ENCODE measurements at places on chromosomes 2 and 18.

- DNase-seq, result no peak
Measured at GRCh38 chr2:215911301-215912085, 101.9 kb downstream of the MREG start.

DNA sequence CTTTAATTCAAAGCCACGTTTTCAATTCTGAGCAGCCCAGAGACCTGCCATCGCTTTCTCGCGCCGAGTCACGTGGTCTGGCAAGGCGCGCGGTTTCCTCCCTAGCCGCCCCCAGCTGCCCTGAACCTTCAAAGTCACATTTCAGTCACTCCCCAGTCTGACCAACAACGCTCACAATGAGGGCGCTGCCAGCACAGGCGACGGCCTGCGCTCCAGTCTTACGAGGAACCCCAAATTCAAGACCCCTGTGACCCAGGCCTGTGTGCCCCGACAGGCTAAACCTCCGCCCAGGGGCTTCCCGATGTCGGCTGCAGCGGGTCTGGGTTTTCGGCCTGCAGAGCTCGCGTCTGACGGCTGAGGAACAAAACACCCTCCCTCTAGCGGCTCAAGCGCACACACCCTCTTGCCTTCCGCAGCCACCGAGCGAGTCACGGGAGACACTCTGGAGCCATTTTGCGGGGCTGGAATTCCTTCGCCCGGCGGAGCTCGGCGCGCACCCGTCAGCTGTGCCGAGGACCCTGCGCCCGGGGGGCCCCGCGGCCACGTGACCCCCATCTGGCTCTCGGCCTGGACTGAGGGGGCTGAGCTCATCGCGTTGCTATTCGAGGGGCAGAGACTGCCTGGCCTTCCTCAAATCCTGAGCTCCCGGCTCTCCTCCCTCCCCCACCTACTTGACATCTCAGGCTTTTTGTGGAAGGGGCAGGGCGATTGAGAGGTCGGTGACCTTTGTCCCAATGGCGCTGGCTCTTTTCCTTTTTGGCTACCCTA, 69.9 kb upstream of the ITGB6 start:
- DNase-seq, result peak; percentile 38

DNA sequence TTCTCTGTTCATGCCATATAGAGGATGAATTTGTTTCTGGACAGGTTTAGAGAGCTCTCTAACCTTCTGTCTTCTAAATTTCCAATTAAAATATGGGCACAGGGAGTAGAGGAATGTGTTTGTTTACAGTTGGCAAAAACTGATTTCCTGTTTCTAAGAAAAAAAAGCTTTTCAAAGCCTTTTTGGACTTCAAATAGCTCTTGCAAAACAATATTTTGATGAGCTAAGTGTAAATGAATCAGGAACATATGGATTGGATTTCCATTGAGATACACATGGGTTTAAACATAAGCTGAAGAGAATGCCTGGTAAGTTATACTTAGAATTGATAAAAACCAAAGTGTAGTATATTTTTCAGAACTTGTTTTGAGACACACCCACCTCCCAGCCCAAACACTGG, 677.5 kb downstream of the NYAP2 start:
- no peak for DNase-seq

GRCh38 chr18:3794537-3795348, 344.8 kb downstream of the TGIF1 start:
- DNase-seq, result no peak

DNA sequence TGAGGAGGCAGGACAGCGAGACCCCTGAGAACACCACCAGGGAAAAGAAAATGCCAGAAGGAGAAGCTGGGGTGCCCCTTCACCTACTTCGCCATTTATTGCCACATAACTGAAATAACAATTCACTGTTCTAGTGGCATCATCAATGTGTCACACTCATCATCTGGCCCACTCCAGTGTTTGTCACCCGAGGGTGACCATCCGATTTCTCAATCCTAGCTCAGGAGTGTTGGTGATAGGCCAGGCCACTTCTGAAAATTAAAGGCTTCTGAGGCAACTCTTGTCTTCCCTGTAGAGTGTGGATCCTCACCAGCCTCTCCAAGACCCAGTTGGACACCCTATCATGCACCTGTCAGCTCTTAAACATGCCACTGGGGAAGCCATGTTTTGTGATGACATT, 62.9 kb upstream of the BZW1 start:
- no peak for DNase-seq

DNA sequence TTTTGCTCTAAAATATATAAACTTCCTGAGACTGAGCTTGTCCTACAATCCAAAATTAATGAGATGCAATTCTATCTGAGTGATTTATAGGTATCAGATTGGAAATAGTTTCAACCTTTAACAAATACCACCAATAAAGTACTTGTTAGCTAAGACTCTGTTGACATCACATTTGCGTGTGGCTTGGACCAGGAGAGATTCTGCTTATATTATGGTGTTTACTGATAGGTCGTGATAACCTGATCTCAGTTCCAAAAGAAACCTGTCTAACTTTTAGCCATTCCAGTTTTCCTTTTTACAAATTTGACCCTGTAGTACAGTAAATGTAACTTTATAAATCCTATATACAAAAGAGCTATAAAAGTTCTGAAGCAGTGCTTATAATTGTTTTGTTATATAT, 78.4 kb upstream of the ABCA12 start:
- DNase-seq, result no peak

- DNase-seq, result no peak
Measured at GRCh38 chr2:236600892-236601291, 31.3 kb downstream of the ACKR3 start.

GRCh38 chr2:186827862-186828492, 21.0 kb downstream of the ZSWIM2 start:
- no peak for DNase-seq

DNA sequence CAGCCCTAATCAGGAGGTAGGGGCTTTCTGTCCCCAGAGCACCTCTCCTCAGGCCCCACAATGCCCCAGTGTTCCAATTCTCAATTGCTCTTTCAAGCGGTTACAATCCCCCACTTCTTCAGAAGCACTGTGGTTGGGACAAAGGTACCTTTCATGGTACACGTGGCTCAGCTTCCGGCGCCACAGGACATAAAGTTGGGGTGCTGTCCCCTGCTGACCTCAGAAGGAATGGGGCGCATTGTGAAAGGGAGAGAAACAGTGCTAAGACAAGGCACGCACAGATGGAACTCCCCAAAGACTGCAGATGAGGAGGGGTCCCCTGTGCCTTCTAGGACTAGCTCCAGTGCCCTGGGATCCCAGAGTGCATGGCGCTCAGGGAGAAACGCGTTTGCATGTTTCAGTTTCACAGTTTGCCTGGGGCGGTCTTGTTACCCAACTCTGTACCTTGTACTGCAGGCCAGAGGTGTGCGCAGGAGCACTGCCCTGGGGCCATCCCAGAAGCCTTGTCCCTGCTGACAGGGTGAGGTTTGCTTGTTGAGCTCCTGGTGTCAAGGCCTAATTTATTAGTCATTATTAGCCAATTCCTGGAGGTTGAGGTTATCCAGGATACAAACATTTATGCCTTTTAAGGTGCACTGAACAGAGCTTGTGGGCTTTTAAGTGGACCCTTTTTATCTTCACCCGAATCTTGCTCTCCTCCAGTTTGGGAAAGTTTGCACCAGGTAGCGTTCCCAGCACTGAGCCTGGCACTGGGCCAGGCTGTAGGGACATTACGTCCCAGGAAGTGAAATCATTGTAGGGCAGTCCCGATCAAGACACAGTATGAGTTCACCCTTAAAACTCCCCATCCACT, 7.6 kb downstream of the CNDP1 start:
- no peak for DNase-seq

- no peak for DNase-seq
Measured at GRCh38 chr2:181234487-181234891, 222.7 kb upstream of the ITGA4 start.

DNA sequence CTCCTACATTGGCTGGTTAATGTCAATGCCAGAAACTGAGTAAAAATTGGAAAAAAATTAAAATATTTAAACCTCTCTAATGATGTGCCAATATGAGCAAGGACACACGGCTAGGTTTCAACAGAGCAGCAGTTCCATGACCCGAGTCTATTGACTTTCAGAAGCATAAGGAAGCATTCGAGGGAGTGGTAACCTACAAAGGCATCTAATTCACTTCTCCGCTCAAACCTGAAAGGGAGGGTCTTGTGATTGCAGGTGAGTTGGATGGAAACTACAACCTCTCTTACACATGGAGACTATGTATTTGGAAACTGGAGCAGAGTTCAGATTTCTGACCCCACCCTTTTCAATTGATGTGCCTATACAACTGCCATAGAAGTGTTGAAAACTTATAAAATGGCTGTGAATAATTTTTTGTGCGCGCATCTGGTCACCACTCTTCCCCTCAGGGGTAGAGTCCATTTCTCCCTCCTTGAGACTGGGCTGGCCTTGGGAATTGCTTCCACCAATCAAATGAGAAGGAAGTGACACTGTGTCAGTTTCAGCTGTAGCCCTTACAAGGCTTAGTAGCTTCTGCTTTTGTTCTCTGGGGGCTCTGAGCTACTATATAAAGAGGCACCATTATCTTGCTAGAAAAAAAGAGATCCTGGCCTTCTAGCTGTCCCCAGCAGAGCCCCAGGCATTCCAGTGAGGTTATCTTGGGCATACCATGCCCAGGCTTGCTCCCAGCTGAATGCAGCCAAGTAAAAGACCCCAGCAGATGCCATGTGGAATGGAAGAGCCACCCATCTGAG, 278.0 kb downstream of the EPHA4 start:
- no peak for DNase-seq

- DNase-seq, result no peak
Measured at GRCh38 chr2:45889620-45890370, 238.3 kb downstream of the PRKCE start.

- no peak for DNase-seq
Measured at GRCh38 chr2:174615871-174616436, 18.4 kb upstream of the WIPF1 start.

GRCh38 chr18:60060578-60060977, 160.8 kb downstream of the PMAIP1 start:
- DNase-seq, result no peak

DNA sequence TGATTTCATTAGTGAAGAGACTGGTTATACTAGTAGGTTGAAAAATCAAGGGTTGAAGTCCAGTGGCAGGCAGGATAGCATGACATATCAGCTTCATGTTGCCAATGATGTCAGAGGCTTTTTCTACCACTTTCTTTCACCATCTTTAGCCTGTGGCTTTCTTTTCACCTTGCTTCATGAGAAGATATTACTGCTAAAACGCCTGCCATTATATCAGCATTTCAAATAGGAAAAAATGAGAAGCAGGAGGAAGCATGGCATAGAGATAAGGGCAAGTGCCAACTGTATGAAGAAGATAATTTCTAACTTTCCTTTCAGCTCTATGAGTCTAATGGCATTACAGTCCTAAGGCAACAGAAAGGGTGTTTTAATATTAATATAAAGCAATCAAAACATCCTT, 270.2 kb upstream of the SYT4 start:
- no peak for DNase-seq

DNA sequence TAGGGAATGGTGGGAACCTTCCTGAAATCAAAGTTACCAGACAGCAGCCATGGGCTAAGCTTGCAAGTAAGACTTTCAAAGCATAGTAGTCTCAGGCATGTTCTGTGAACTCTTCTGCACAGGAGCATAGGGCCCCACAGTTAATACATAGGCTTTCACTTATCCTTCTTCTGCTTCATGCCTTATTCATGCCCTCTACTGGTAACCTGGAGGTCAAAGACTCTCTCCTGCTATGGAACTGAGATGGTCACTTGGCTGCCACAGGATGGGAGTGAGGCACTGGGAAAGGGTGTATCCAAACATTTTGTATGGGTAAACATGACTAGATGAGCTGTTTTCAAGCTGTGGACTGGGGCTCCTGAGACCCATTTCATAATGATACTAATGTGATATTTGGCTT, 49.1 kb upstream of the ZNF638 start:
- no peak for DNase-seq

DNA sequence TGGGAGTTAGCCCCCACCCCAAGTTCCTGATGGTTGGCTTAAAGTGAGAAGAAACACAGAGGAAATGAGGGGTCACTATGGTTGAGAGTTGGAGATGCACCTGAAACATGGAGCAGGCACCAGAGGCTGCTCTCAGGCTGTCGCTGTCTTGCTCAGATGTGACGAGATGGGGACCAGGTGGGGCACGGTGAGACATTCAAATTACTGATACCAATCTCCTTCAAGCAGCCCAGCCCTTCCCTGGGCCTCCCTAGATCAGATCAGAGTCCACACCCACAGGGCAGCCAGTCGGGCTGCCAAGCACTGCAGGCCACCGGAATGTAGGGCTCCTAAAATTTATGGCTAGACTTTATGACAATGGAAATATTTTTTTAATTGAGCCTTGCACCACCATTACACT, 176.6 kb downstream of the CELF4 start:
- DNase-seq, result no peak

DNA sequence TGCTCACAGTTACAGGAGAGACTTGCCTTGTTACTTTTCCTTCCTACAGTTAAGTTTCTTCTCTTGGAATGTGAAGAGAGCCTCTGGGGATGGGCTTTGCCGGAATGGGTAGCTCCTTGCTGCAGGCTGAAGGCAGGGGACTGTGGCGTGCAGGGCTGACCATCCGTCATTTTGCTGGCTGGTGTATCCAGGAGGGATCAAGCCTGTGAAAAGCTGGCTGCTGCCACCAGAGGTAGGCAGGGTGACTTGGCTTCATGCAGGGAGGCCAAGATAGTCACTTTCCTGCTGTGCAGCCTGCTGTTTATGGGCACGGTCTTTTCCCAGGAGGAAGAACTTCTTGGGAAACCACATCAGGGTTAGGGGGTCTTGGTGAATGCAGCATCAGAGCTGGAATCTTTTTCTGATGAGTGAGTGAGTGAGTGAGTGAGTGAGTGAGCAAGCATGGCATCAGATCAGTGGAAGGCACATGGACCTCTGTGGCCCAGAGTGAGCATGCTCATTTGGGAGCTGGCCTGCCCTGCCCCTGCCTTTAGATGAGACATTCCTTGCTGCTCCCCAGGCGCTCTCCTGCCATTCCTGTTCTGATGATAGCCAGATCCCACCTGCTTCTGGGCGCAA, 33.0 kb downstream of the FHOD3 start:
- DNase-seq, result no peak

- no peak for DNase-seq
Measured at GRCh38 chr2:239791526-239792404, 233.4 kb downstream of the NDUFA10 start.

DNA sequence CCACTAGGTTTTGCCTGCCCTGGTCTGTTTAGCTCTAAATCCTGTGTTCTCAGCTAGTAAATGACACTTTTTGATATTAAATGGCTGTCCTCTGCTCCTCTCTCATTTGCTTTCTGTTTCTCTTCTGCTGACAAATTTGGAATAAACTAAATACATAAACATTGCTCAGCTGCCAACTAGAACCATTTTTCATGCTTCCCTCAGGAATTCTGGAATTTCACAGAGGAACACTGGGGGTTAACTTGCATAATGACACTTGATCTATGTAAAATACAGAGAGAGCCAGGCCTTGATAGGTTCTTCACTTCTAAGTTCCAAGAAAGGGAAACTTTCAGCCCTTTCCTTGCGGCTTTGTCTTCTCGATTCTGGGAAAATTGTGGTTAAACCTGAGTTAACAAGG, 450.6 kb upstream of the ST6GAL2 start:
- DNase-seq, result no peak

GRCh38 chr2:27871802-27872201, 18.4 kb downstream of the RBKS start:
- DNase-seq, result no peak
